ENCODE measurements at places on chromosomes 6 and 20.

GRCh38 chr6:150343434-150343833 is 25.4 kb upstream of the IYD start:
- DNase-seq, result no peak

- DNase-seq, result no peak
Measured at GRCh38 chr6:90537027-90537426, 49.8 kb downstream of the MAP3K7 start.

DNA sequence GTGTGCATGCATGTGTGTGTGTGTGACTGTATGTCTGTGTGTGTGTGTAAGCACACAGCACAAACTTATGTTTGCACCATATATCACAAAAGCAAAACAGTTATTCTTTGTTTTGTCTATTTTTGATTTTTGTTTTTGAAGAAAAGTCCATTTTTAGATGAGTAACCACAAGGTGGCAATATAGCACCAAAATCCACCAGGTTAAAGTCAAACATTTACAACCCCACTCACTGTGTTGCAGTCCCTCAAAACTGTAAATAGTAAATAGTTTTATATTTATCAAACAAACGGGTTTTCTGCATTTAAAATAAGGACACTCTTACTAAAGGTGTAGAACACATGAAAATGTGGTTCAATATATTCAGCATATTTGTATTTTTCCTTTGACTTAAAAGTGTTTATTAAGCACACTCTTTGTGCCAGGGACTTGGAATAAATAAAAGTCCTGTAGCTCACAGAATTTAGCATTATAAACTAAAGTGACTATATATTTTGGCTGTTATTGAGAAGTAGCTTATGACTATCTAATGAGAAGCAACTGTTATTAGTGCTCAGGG is 118.5 kb downstream of the GFRAL start:
- DNase-seq, result no peak

DNA sequence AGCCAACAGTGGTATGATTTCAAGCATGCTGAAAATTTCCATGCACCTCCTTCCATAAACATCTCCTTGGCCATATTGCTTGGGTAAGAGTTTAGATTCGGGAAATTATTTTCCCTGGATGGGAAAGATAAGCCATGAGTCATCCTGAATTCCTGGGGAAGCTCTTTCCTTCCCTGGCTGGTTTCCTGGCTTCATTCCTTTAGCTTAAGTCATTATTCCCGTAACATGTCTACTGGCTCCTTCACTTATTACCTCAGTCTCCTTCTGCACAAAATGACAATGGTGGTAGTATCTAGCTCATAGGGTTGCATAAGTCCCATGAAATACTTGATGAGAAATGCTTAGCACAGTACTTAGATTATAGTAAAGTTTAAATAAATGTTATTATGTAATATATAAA is 27.6 kb downstream of the TINAG start:
- no peak for DNase-seq

GRCh38 chr6:5632348-5632935 is 371.1 kb downstream of the FARS2 start:
- DNase-seq, result no peak

GRCh38 chr6:54048782-54049181 is 62.5 kb upstream of the MLIP start:
- DNase-seq, result no peak

GRCh38 chr6:24547243-24547642 is 52.5 kb downstream of the ALDH5A1 start:
- DNase-seq, result no peak

DNA sequence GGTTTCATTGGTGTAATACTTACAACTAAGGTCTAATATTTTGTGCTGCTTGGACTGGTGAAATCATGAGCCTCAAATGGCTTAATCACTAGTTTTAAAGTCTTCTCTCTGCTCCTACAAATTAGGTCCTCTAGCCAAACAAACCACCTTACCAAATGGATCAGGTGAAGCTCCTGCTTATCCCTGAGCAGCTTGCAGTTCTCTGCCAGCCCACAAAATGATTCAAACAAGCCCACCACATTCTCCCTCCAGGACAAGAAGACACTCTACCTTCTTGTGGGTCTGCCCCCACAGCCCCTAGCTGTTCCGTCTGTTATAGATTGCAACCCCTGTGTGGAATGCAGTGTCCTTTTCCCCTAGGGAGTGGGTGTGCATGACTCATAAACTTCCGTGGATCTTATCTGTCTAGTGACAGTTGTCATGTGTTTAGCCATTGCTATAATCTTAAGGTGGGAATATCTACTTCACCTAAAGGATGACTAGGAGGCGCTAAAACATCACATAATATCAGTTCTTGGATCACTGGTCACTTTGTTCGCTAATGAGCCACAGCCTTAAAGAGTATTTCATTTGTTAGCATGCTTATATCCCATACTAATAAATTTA is 940.5 kb upstream of the MANEA start:
- DNase-seq, result no peak

DNA sequence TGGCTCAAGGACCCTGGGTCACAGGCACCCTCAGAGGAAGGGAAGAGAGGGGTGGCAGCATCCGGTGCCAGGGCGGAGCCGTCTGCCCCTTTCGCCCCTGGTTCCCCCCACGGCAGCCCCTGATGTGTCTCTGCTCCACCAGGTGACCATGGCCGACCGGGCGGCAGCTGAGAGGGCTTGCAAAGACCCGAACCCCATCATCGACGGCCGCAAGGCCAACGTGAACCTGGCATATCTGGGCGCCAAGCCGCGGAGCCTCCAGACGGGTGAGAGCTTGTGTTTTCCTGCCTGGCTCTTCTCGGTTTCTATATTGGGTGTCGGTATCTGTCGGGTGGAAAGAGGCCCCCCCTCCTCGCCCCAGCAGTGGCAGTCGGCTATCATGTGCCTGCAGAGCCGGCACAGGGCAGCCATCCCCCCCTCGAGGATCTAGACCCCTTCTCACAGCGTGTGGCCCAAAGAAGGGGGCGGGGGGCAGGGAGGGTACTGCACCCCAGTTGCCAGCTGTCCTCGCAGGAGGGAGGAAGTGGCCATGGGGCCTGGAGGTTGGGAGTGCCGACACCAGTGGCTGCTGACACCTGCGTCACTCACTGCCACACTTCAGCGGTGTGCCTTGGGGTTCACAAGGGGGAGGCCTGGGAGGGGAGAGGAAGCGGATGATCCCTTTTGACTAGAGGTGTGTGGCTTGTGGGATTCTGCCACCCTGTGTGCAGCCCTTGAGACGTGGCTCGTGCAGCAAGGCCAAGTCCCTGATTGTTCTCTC is 1.5 kb downstream of the RBM38 start:
- peak; percentile 61 for DNase-seq

DNA sequence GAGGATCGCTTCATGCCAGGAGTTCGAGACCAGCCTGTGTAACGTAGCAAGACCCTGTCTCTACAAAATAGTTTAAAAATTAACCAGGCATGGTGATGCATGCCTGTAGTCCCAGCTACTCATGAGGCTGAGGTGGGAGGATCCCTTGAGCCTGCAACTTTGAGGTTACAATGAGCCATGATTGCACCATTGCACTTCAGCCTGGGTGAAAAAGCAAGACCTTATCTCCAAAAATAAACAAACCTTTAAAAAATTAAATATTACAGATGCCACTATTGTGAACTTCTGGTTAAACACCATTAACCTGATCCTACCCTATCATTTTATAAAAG is 116.8 kb downstream of the ARHGAP18 start:
- DNase-seq, result no peak

- no peak for DNase-seq
Measured at GRCh38 chr6:36387440-36388303, at the start of gene ETV7. Gene ETV7 (minus strand): TSS chr6:36387669. CDS start chr6:36387541, 128 bp downstream.

- no peak for DNase-seq
Measured at GRCh38 chr6:124119596-124119995, 315.9 kb downstream of the NKAIN2 start.

GRCh38 chr6:21039926-21040325 is 505.7 kb downstream of the CDKAL1 start:
- no peak for DNase-seq

DNA sequence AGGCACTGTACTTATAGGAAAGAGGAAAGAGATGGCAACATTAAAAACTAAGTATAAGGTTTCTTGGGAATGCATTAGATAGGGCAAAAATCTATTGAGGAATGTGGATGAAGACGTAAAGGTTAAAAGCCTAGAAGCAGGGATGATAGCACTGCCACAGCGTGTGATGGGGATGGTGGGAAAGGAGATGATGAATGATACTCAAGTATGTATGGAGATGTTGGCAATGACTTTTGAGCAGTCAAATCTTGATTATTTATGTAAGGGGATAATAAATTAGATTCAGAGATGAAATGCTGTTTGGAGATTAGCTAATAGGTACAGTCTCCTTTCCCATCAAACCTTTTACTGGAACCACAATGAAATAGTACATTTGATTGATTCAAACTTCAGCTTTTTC is 432.8 kb downstream of the GRIK2 start:
- no peak for DNase-seq

DNA sequence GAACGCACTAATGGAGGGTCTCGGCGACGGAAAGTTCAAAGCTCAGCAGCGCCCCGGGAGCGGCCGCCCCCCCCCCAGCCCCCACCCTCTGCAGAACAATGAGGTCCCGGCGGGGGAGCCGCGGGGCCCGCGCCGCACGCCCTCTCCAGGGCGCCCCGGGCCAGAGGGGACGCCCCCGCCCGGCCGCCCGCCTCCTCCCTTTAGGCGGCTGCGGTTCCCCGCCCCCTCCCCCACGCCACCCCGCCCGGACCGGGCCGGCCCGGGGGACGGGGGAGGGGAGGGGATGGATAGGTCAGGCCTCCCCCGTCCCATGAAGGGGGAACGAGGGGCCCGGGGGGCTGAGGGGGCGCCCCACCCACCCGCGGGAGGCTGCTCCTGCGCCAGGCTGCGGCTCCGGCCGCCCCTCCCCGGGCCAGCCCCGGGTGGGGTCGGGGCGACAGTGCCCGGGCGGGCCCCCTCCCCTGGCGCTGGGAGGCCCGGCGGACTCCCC is 1.5 kb downstream of the NOL4L start:
- no peak for DNase-seq

- no peak for DNase-seq
Measured at GRCh38 chr6:138622967-138623366, 123.7 kb upstream of the NHSL1 start.

- peak; percentile 36 for DNase-seq
Measured at GRCh38 chr20:297925-298775, 780 bp downstream of the ZCCHC3 start.

- no peak for DNase-seq
Measured at GRCh38 chr20:25220810-25221591, 25.5 kb downstream of the ENTPD6 start.

DNA sequence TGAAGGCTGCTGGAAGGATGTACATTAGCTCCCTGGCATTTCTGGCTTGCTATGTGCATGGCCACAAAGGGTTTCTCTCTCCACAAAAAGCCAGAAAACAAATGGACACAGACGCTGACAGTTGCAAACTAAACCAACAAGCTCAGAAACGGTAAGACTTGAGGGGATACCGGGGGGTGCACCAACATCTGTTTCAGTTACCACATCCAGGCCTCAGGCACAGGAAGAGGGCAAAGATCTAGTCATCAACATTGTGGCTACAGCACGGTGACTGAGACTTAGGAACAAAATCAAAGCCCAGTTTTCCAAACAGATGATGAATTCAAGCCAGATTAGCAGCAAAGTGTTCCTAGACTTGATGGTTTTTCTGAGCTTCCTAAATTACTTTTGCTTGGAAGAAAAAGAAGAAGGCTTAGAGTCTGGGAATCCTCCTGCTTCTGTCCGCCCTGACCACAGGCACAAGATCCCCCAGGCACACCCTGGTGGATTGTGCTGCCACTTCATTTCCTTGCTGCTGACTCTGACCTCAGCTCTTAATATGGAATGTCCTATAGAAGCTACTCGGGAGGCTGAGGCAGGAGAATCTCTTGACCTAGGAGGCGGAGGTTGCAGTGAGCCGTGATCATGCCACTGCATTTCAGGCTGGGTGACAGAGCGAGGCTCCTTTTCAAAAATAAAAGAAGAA is 54.2 kb upstream of the ADGRF1 start:
- DNase-seq, result no peak

DNA sequence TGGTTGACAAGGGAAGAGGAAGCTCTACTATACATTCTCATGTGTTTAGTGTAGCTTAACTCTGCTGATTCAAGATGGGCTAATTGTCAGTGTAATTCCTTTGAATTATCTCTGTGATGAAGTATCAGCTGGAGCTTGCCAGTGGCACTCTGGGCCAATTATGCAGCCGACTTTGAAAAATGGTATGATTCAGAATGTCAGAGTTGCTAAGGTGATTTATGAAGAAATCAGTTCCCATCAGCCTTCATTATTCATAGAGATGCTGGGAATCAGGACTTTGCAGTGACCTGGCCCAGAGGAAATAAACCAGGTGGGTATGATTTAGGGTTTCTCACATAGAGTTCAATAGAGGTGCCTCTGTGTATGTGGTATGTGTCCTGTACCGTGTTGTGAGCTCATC is 33.4 kb downstream of the KCNS1 start:
- no peak for DNase-seq

GRCh38 chr20:48657426-48658197 is 170.2 kb downstream of the PREX1 start:
- peak; percentile 46 for DNase-seq

GRCh38 chr6:11423072-11423471 is 114.5 kb upstream of the TMEM170B start:
- no peak for DNase-seq

- DNase-seq, result no peak
Measured at GRCh38 chr6:112931832-112932231, 584.7 kb downstream of the RFPL4B start.

DNA sequence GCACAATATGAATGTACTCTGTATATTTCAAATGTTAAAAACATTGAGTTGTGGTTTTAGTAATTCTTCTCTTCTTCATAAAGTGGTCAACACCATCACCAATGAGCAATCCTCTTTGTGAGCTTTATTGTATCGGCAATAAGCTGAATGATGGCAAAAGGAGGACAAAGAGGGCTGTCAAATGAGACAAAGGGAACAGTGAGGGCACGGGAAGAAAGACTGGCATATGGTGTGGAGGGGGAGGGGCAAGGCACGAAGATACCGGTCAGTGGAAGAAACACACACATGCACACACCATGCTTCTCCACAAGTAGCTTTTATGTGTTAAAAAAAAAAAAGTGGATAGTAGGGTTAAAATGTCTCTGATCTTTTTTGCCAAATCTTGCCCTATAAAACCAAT is 506.8 kb upstream of the CITED2 start:
- DNase-seq, result no peak

DNA sequence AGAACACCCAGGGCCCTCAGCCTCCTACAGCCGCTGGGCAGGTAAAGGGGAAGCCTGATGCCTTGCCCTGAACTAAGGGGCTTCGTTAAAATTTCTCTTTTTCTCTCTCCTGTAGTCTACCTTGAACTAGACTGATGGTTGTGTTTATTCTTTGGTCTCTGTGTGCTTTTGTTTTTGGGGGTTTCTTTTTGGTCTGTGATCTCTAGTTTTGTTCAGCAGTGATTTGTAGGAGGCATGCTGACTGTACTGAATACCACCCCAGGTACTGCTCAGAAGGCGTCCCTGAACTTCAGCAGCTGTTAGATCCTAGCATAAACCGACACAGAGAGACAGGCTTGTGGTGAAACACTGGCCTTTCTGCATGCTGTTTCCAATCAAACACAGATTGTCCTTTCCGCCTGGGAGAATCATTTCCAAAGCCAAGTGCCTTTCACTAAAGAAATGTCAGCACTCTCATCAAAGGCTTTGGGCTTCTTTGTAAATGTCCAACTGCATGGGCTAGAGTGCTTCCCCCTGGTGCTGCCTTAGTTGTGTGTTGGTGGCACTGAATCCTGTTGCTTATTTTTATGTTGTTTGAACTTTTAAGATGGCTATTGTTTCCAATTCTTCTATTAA is 364.7 kb upstream of the SASH1 start:
- no peak for DNase-seq
